ENCODE measurements at places on chromosomes 2 and 18.

- no peak for DNase-seq
Measured at GRCh38 chr2:65577654-65578053, 145.3 kb upstream of the SPRED2 start.

DNA sequence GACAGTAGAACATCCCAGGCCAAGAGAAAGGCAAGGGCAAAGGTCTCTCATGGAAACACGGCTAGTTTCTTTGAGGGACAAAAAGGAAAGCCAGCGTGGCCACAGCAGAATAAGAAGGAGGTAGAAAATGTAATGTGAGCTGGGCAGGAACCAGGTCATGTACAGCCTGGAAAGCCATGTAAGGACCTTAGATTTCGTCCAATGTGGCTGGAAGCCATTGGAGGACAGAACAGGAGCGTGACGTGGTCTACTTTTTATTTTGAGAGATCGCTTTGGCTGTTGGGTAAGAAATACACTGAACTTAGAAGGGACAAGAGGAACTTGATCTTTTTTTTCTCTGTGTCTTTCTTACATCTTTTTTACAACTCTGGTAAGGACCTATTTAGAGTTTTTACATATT, 57.8 kb upstream of the ANKRD44 start:
- no peak for DNase-seq

DNA sequence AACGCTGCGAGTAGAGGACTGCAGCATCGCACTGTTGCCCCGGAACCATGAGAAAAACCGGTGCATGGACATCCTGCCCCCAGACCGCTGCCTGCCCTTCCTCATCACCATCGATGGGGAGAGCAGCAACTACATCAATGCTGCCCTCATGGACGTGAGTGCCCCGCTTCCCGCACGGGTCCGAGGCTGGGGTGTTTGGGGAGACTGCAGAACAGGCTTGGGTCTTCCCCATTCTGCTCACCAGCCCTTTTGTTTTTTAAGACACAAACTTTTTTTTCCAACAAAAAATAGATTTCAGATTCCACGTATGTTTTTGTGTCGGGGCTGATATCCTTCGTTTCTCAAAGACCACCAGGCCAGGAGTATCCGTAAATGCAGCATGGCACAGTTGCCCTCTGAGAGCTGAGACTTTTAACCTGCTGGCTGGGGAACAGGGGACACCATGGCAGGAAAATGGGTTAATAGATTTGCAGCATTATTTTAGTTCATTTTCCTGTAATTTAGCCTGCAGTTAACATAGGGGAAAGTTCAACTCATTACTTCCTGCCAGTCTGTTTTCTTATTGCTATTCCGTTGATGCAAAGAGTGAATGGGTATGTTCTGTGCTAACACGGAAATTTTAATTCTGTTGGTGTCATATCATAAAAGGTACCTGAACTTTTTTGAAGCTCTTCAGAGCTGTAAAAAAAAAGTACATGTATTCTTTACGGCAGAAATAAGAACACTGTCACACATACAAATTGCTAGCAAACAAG, 229.9 kb upstream of the RAB12 start:
- no peak for DNase-seq

- no peak for DNase-seq
Measured at GRCh38 chr2:71617266-71617665, 163.9 kb downstream of the DYSF start.

DNA sequence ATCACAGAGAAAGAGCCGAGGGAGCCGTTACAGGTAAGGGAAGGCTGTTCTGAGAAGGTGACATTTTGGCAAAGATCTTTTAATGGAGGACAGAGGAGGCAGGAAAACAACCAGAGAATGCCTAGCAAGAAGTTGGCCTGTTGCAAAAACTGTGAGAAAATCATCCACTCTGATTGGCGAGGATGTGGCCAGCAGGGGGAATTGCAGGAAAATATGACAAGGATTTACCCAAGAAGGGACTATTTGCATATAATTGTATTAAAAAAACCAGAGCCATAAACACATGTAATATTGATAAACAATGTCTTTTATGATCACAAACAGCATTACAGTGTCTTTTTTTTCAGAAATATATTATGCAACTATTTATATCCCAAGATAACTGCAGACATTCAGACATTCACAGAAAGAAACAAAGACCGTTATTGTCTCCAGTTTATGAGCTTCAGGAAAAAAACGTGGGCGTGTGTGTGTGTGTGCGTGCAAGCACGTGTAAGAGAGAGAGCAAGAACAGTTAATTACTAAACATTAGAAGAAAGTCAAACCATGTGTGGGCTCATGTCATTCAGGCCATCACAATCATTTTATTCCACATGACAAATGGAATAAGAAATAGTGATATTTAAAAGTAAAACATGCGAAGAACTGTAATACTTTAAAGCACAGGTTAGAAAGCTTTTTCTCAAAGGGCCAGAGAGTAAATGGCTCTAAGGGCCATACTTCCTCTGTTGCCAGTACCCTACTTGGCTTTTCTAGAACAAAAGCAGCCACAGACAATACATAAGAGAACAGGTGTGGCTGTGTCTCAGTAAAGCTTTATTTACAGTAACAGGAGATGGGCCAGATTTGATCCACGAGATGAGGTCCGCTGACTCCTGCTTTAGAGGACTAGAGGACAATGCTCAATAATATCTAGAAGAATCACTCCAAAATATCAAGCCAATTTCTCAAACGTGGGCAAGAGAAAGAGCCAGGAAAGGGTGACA, 324.1 kb downstream of the DLGAP1 start:
- DNase-seq = no peak

GRCh38 chr18:79438898-79439627, 43.3 kb downstream of the NFATC1 start:
- peak; percentile 92 for DNase-seq

- no peak for DNase-seq
Measured at GRCh38 chr2:117774716-117775115, 39.8 kb upstream of the DDX18 start.
